ENCODE measurements at places on chromosomes 5 and 9.

- no peak for DNase-seq
Observed at GRCh38 chr5:167553511-167553910, 737.9 kb upstream of the WWC1 start.

GRCh38 chr5:39224196-39224761 lies 4.9 kb upstream of the FYB1 start:
- no peak for DNase-seq

DNA sequence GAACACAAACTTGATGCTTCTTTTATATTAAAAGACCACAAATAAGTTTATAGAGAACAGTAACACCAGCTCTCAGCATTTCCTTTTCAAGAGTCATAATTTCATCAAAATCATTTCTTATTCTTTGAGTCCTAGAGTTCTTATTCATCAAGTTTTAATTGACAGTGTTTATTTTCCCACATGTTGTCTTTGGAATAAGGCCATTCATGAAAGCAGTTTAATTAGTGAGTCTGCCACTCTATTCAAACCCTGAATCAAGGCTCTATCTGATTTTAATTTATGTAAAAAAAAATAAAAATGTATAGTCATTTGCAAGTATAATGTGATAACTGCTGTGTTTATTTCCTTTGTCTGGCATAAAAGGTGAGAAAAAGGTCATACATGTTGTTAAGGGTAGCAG lies 176.7 kb downstream of the PARP8 start:
- DNase-seq: no peak

DNA sequence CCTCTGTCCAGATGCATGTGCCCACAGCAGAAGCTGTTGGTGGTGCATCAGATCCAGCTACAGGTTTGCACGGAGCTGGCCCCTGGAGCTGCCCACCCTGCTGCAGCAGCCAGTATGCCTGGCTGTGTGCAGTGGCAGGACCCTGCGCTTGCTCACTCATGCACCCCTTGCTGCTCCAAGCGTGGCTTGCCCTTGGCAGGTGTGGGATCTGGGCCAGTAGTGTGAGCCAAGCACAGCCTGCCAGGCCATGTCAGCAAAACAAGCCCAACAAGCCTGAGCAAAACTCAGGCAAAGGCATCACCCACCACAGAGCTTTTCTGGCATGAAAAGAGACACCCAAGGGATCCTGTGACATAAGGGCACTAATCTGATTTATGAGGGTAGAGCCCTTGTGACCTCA lies 18.3 kb upstream of the ECPAS start:
- DNase-seq: no peak

DNA sequence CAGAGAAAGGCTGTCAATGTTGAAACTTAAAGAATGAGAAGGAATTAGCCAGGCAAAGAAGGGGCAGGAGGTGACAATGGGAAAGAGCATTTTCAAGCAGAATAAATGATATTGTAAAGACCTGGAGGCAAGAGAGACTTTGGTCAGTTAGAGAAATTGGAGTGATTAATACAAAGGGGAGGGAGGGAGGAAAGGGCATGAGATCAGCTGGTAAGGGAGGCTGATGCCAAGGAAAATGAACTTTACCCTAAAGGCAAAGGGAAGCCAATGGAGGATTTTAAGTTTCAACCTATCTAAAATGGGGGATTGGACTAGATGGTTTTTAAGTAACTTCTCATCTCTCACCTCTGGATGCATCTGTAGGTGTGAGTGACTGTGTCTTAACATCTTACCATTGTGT lies 23.3 kb downstream of the C5 start:
- DNase-seq: no peak

GRCh38 chr5:10525124-10525495 lies 38.8 kb upstream of the ANKRD33B start:
- DNase-seq: no peak

DNA sequence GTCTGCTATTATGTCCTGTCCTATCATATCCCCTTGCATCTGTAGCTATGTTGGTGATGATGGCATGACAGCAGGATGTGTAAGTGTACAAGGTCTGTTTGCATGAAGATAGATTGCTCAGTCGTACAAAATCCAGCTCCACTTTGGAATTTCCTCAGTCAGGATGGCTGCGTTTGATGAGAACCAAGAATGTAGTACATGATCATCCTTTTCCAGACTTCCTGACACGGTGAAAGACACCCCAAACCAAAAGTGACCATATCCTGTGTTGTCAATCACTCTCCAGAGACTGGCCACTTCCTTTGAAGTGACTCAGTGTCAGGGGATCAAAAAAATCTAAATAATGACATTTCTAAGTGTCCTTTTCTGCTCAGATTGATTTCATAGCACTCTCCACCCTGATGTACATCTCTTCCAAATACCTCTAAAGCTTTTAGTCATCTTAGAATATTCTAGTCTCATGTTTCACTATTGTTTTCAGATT lies 213.4 kb downstream of the PLK2 start:
- no peak for DNase-seq

DNA sequence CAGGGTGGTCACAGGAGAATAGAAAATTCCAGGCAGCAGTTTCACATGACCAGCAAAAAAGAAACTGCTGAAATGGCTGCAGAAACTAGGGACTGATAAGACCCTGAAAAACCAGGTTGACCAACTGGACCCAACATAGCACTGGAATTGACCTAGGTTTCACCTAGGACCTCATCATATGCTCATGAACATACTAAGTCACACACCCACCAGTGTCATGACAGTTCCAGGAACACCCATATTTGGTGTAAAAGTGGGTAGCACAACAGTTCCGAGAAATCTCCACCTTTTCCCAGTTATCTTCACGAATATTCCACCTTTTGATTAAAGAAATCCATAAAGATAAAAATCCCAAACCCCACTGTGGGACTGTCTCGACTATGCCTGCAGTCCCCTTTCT lies 182.2 kb downstream of the AGTPBP1 start:
- no peak for DNase-seq

DNA sequence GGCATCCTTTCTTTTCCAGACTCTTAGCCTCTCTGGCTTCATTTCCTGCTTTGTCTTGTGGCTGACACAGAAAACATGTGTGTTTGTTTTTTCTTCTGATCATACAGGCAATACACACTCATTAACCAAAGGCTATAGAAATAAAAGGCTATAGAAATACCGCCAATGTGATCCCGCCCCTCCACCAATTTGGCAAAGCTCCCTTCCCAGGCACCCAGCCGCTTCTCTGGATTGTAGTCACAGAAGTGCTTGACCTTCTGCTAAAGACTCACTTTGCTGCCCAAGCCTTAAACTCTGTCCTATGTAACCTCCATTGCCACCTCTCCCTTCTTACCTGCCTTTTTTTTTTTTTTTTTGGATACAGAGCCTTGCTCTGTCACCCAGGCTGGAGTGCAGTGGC lies 5.3 kb downstream of the TXNDC15 start:
- no peak for DNase-seq

DNA sequence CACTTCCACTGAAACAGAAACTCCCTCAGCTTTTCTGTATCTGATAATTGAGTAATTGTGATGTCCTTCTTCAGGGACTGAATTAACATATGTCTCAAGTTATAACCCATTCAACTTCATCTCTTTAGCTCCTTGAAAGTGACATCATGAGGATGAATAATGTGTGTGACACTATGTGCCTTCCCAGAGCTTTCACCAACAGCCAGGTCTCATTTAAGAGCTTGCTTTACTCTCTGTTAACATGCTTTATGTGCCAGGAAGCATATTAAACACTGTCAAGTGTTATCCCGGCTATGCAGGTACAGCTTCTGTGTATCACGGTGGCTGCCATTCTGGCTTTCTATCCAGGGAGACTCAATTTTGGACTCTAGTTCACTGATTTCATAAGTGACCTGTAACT lies 799.9 kb downstream of the CDH12 start:
- DNase-seq: no peak

- no peak for DNase-seq
Observed at GRCh38 chr9:97502222-97502983, 937 bp downstream of the TMOD1 start.

GRCh38 chr9:31608416-31608815 lies 776.0 kb upstream of the ACO1 start:
- no peak for DNase-seq

GRCh38 chr5:108398964-108399363 lies 17.1 kb upstream of the FBXL17 start:
- DNase-seq: no peak

GRCh38 chr5:178471711-178472110 lies 118.5 kb downstream of the COL23A1 start:
- no peak for DNase-seq

DNA sequence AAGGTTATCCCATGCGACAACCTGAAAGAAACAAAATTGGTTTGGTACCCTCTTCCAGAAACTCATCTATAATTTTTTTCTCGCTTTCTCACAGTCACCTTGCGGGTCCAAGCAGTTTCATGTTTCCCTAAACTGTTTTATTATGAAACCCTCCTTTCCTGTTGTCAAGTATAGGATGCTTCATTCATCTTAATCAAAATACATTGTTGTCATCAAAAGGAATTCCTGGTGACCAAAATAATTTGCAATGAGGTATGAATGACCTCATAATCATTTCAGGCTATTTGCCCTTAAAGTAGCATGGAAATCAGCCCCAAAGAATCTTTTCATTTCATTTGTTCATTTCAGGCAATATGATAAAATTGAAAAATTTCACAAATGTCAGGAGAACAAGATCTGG lies 503.0 kb downstream of the SPATA31D1 start:
- DNase-seq: no peak

- no peak for DNase-seq
Observed at GRCh38 chr5:54876-55569, 36.9 kb upstream of the PLEKHG4B start.

- DNase-seq: no peak
Observed at GRCh38 chr5:23234197-23234596, 273.2 kb upstream of the PRDM9 start.

DNA sequence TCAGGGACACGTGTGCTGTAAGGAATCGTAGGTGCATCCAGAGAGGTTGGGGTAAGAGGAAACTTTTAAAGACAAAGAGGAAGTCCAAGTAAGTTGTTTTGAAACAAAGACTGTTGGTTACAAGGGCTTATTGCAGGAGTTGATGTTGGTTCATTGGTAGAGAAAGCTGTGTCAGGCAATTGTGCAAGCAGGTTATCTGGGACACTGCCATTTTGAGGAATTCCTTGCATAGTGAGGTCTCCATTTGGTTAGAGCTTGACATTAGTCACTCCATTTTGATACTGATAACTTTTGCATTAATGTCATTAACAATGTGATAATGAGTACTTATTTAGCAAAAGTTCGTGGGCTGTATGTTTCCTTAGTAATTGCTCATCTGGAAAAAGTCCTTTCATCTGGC lies 24.9 kb downstream of the CNOT6 start:
- no peak for DNase-seq

DNA sequence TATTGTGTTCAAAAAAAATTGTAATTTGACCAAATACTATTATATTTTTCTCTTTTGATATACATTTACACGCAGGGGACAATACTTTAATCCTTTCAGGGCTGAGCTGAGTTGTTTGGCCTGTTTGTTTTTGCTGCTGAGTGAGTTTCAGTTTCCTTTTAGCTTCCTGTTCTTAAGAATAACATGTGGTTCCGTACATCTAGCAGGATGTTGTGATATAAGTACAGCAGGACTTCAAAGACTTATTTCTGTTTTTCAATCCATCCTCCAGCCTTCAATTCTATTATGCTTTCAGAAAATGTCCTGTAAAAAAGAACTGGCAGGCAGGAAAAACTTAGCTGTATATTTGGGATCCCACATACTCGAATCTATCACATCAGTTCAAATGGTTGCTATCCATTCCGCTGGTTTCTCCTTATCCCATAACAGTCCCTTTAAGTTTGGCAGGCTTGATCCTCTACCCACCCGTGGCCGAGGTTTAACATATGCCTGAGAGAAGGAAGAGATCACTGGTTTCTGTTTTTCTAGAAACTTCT lies 1037.3 kb upstream of the ACO1 start:
- peak; percentile 77 for DNase-seq

DNA sequence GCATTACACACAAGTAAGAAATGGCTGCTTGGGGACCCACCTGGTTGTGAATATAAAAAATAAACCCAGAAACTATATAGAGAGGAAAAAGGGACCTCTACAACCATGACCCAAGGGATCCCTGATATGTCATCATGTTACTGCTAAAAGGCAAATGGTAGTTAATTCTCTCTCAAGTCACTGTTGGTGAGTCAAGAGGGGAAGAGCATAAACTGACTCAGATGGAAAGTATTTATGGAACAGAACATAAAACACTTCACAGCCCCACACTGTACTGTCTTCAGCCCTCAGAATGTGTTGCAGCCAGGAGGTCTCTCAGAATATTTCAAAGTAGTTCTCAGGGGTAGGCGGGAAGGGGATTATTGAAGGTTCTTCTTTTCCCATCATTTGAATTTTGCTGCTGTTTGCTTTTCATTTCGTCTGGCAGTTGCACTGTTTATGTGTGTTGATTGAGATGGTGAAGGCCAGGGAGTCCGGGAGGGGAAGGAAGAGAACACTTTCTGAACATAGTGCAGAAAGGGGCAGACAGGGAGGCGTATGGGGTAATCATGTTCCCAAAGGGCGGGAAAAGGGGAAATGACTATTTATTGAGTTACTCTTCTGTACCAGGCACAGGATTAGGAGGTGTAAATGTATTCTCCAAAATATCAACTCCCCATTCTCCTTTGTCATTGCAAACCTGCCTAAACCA lies 85.5 kb downstream of the TEK start:
- no peak for DNase-seq

DNA sequence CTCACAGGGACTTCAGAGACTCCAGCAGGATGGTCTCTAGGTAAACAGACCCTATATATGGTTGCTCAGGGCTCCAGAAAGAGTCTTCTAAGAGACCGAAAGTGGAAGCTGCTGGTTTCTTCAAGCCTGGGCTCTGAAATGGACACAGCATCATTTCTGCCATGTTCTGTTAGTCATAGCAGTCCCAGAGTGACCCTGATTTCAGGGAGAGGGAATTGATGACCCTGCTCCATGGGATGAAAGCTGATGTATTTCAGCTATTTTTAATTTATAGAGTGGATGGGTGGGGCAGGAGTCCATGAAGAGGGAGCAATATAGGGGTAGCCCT lies 135.3 kb downstream of the FBXL7 start:
- no peak for DNase-seq

GRCh38 chr9:73014011-73014410 lies 61.2 kb upstream of the ALDH1A1 start:
- no peak for DNase-seq

- peak; percentile 38 for DNase-seq
Observed at GRCh38 chr9:89375191-89375760, 57.0 kb downstream of the SECISBP2 start.

Data from CD4-positive, alpha-beta T cell treated with Interleukin-10 for 1 hour (primary cell).